Mammary epithelial cell (primary cell): ENCODE measurements at places on chromosomes 7 and 10. TPM values are rescaled to one million over a fixed set of nuclear protein-coding genes. Genes with fewer than 3 reads are reported as not detected.

GRCh38 chr7:5359344-5359743 lies 64.3 kb downstream of the TNRC18 start:
- no peak for DNase-seq

GRCh38 chr7:26709210-26709990 lies 155.0 kb downstream of the SKAP2 start:
- DNase-seq = peak; percentile 11

DNA sequence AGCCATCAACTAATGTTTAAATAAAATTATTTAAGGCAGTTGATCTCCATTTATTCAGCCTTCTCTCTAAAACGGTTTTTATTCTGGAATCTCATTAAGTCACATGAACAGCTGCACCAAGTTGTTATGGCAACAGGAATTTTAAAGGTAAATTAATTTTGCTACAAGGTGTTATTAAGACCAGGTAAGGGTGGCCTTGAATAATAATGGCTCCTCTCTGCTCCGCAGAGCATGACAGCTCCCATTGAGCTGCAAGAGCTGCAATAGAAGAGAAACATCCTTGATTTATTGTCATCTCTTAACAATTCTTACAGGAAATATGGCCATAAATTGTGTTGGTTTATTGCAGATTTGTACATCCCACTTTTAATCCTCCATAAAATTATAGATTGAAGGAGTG lies 165.8 kb downstream of the KLF6 start:
- no peak for DNase-seq

DNA sequence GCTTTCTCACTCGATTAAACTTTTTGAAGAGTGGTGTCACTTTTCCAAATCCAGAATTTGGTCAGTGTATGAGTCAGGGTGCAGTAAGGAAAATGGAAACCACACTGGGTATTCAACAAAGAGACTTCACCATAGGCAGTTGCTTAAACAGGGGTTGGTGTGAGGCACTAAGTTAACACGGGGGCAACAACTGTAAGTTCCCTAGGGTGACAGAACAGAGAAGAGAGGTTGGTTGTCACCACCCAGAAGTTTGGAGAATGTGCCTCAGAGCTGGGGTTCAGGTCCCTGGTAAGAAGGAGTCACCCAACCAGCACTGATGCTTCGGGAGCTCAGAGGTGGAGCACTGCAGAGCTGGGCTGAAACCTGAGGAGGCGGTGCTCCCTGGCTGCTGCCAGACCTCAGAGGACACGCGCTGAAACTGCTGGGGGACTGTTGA lies 170.4 kb downstream of the ARID5B start:
- DNase-seq = no peak

- no peak for DNase-seq
These were observed 46.5 kb downstream of the INHBA start for GRCh38 chr7:41656366-41656765.

DNA sequence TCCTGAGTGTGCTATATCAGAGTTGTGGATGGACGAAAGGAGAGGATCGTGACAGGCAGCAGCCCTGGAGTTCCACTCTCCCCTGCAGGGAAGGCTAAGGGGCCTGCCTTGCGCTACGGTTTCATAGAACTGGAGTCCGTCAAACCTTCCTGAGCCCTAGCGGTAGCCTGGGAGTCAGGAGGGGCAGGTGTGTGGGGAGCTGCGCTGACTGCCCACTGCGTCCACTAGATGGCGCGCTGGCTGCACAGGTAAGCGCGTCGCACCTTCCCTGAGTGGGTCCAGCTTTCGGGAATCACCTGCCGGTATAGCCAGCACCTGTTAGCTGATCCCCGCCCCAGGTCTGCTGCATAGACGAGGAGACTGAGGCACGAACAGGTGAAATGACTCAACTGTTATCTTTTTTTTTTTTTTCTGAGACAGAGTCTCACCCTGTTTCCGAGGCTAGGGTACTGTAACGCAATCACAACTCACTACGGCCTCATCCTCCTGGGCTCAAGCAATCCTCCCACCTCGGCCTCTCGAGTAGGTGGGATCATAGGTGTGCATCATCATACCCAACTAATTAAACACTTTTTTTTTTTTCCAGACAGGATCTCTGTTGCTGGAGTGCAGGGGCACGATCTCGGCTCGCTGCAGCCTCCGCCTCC lies 20.2 kb upstream of the BAIAP2L1 start:
- DNase-seq = peak; percentile 75

DNA sequence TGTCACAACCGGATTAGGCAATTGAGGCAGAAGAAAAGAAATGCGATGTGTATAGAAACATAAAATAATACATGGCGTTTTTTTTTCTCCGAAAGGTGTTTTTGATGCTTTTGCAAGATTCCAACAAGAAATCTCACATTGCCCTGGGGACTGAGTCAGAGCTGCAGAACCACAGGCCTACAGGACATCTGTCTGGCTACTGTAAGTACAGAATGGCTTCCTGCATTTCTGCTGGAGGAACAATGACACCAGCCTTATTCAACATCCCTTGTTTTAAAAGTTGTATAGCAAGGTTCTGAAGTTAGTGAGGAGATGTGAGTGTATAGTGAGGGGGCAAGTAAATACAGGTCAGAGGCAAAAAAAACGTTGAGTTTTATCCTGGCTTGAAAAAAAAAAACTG lies 256.4 kb downstream of the ABCA13 start:
- peak; percentile 71 for DNase-seq

GRCh38 chr10:119283818-119284217 lies 76.4 kb downstream of the GRK5 start:
- DNase-seq = no peak

DNA sequence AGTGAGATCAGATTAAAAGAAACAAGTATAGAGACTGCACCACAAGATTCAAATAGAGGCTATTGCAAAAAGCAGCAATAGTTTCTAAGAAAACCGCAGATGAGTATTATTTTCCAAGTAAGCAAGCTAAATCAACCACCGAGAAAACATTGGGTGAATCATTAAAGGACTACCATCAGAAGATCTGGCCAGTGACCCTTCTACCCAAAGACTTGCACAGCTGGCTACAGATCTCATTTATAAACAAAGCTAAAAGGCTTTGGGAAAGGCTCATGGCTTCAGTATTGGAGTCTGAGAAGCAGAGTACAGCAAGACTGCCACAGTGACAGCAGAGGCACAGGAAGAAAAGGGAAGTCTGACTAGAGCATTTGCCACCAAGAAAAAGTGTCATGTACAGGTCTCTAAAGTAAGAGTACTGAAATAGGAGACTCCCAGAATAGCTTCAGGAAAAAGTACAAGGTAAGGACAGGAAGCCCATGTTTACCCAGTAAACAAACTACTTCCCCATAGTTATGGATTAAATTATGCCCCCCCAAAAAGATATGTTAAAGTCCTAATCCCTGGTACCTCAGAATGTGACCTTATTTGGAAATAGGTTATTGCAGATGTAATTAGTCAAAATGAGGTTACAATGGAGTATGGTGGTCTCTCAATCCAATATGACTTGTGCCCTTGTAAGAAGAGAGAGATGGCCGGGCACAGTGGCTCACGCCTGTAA lies 19.0 kb downstream of the STEAP1 start:
- no peak for DNase-seq

DNA sequence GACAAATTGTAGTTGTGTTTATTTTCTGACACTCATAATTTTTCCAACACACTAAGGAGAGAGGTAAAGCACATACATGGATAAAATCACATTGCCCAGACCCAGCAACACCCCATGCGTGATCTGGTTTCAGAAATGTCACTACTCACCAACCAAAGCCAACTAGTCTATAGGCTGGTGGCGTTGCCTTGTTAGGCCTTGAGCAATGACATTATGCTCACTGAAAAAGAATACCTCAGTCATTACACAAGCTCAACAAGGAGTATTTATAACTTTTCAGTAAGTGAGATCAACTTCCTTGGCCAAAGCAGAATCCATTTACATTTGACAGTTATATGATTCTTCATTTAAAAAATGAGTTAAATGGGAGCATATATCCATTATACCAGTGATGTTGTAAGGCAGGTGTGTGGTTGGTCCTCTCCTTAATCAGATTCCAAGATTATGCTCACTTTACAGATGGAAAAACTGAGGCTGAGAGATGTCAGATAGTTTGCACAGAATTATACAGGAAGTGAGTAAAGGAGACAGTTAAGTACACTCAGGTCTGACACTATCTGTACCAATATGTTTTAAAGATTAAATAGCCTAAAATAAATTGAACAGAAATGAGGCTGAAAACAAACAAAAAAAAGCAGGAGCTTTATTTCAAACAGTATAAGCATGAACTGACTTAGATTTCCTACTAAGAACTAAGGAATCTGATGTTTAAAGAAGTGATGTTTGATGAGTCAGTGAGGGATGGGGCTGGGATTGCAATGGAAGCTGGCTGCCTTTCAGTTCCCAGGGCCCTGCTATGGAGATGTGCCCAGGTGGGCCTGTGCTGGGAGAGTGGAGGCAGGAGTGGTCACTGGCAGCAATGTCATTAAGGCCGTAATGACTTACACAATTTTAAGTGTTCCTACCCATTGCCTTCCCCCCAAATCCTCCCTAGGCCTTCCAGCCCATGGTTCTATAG lies 118.3 kb downstream of the RAPGEF5 start:
- peak; percentile 16 for DNase-seq

GRCh38 chr10:124220971-124221355 lies 127.6 kb upstream of the CHST15 start:
- DNase-seq = no peak

Gene ACTA2
- 341 TPM for total RNA-seq

Gene FAM25G
- 2.9 and 4.1 TPM in 2 replicates for total RNA-seq

Gene NUTM2A
- 0.51 and 0.54 TPM in 2 replicates for total RNA-seq
